ENCODE measurements at places on chromosomes 5 and 9. TPM values are rescaled to one million over a fixed set of nuclear protein-coding genes. Genes with fewer than 3 reads are reported as not detected.

PCDHB15 gene
- total RNA-seq, result 0.48 TPM

PCDH1 gene
- total RNA-seq, result 7.4 TPM

MARVELD2 gene
- 0.88 TPM for total RNA-seq

ZDHHC11 gene
- total RNA-seq, result 1.3 TPM

TLX3 gene
- total RNA-seq, result not detected

CARD6 gene
- total RNA-seq, result 6.3 TPM

LCP2 gene
- under 0.01 TPM for total RNA-seq

DEPDC1B gene
- 10.0 TPM for total RNA-seq

CTSV gene
- total RNA-seq, result 2.1 TPM

PLPP7 gene
- 5.1 TPM for total RNA-seq

SUSD3 gene
- 1.8 TPM for total RNA-seq

HK3 gene
- total RNA-seq, result not detected

KIAA1958 gene
- total RNA-seq, result 3.0 TPM

EQTN gene
- total RNA-seq, result not detected

LNPEP gene
- 14.1 TPM for total RNA-seq

PRR16 gene
- 12.0 TPM for total RNA-seq

SGCD gene
- total RNA-seq, result 7.0 TPM

CDC26 gene
- total RNA-seq, result 30.5 TPM

CEL gene
- 0.52 TPM for total RNA-seq

DRD1 gene
- total RNA-seq, result not detected

LCN9 gene
- total RNA-seq, result not detected

DTWD2 gene
- total RNA-seq, result 4.2 TPM

TYRP1 gene
- total RNA-seq, result 14.4 TPM

MEF2C gene
- 4.5 TPM for total RNA-seq

CFAP90 gene
- 0.13 TPM for total RNA-seq

C1QTNF3 gene
- 0.64 TPM for total RNA-seq

NMUR2 gene
- 0.24 TPM for total RNA-seq

PHYHD1 gene
- 11.9 TPM for total RNA-seq

ASPN gene
- not detected for total RNA-seq

TNFSF8 gene
- not detected for total RNA-seq

F2RL1 gene
- total RNA-seq, result 125 TPM

STX17 gene
- 25.9 TPM for total RNA-seq

DMRT2 gene
- total RNA-seq, result not detected

GFI1B gene
- not detected for total RNA-seq

LSM11 gene
- 2.3 TPM for total RNA-seq

GDF9 gene
- total RNA-seq, result not detected

CDKN2B-AS1 gene
- total RNA-seq, result 1.6 TPM

PCDHGC3 gene
- 51.5 TPM for total RNA-seq

CCIN gene
- not detected for total RNA-seq

Measured in epithelial cell of alveolus of lung (primary cell).